ENCODE measurements at places on chromosomes 7 and 10. TPM values are rescaled to one million over a fixed set of nuclear protein-coding genes. Genes with fewer than 3 reads are reported as not detected.

ASIC3 gene
- total RNA-seq: under 0.01 TPM

COBL gene
- under 0.01 TPM for total RNA-seq

CACNB2 gene
- under 0.01 TPM for total RNA-seq

GDF2 gene
- not detected for total RNA-seq

WDFY4 gene
- total RNA-seq: 0.25 TPM

ZNF777 gene
- total RNA-seq: 4.3 TPM

TTYH3 gene
- 64.6 TPM for total RNA-seq

MACROH2A2 gene
- not detected for total RNA-seq

ZDHHC4 gene
- 24.0 TPM for total RNA-seq

TRA2A gene
- 29.3 TPM for total RNA-seq

GRCh38 chr10:61869774-61870525 is 31.5 kb upstream of the ARID5B start:
- peak; percentile 19 for DNase-seq

- DNase-seq: no peak
Measured at GRCh38 chr7:132456418-132456817, 119.9 kb downstream of the PLXNA4 start.

DNA sequence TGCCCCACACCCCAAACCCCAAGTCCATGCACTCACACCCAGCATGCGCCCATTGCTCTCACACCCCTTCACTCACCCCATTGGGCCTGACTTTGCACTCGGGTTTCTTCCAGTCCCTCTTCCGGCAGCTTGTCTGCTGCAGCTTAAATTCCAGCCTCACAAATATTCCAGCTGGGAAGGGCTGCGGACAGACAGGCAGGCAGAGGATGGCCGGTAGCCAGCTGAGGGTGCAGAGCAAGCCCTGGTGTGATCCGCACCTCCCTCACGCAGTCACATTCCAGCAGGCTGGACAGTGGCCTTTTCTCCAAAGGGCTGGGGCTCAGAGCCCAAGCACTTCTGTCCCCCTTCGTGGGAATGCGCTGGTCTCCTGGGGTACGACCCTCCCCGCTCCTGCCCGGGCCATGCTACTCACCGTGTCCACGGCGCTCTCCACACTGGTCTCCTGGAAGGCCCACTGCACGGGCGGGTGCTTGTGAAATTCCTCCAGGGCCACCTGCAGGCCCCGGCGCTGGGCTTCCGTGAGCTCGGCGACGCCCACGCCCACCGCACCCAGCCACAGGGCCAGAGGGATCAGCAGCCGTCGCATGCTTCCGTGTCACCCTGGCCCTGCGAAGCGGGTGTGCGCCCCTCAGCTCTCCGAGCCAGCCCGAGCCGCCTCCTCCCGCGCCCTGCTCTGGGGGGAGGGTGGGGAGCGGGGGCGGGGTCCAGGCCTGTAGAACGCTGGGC is 1.2 kb downstream of the RARRES2 start:
- no peak for DNase-seq

GRCh38 chr10:109962247-109962646 is 38.9 kb upstream of the XPNPEP1 start:
- DNase-seq: no peak

DNA sequence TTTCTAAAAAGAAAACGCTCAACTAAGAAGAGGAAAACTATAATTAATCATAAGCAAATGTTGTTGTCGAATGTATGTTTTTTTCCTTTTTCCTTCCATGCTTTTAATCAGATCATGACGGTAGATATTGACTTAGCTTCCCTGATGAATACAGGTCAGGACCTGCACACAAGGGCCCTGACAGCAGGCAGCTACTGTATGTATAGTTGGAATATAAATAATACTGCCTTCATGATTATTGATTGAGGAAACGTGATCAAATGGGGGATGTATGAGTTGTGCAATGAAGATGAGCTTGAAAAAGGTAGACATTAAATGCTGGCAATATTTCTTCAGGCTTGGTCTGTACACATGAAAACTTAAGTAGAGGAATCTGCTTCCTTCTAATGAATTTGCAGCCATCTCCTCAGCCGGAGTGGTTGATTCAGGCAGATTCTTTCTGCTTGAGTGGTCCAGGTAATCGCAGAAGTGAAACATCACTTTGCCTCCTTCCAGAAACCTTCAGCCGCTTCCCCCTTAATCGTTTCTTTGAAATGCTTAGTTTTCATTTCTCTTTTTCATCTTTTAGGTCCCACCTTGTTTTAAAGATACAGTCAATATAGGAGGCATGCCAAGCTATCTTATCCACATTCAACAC is 656.5 kb downstream of the SDK1 start:
- DNase-seq: no peak

DNA sequence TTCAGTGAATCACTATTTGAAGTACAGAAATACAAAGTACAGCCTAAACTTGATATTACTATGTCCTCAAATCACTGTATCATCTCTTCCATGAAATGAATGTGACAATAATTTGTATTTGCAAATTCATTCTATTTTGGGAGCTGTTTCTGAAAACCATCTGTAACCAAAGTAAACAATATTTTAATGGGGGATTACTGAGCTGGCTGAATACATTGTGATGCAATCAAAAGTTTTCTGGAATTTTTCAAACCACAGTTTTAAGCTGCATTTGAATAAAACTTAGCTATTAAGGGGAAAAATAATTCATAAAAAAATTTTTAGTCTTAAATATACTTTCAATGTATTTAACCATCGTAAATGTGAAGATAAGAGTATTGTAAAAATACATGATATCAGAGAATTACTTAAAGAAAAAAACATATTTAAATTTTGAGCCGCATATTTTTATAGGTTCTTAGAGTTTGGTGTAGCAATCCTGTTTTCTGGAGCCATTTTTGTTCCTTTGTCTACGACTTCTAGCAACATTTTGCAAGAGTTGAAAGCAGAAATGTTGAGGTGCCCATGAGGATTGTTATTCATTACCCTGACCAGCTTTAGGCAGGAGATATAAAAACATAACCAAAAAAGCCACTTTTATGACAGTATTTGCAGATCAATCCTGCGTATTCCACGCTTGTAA is 45.9 kb upstream of the AGMO start:
- DNase-seq: no peak

DNA sequence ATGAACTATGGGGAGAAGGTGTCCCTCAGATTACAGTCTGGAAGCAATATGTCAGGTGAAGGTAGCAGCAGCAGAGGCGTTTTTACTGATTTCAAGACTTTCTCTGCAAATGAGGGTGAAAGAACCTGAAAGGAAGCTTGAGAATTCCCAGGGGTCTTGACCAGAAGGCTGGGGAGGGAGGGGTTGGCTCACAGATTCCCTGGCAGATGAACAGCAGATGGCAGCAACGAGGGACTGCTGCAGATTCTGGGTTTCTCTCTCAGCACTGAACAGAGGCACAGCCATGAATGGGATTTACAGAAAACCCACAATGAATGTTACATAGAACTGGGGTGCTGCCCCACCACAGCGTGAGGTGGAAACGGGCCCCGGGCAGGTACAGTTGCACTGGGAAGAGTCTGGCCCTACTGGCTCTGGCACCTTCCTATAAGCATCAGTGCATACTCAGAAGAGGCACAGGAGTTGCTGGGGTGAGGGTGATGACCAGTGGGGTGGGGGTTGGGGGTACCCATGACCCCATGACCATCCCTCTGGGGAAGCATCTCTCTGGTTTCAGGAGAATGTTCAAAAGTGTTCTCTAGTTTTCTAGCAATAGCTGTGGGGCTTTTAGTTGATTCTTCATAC is 317.8 kb downstream of the SH2D4B start:
- no peak for DNase-seq

DNA sequence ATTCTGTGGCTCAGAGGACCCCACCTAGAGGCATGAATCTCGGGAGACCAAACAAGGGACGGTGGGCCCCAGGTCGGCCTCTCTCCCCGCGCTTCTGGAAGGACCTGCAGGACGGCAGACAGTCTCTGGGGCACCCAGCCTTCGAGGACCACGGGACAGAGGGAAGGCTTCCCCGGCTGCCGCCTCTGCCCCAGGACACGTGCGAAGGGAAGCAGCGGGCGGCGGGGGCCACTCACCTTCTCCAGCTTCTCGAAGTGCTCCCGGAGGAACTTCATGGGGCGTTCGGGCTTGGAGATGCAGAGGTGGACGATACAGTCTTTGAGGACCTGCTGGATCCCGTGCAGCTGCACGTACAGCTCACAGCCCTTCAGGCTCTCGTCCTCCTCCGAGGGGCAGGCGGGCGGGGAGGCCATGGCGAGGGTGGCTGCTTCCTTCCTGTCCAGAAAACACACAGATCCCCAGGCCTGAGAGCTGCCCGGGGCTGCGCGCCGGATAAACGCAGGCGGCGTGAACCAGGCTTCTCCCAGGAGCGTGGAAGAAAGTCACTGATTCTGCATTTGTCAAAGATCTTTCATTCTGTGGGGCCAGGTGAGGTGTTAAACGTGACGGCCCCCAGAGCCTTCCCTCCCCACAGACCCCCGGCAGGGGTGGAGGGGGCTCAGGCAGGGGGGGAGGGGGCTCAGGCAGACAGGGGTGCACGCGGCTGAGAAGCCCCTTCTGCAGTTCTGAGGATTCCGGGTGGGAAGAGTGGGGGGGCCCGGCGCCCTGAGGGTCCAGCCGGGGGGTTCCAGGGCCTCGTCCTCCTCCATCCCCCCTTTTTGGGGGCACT is 15.2 kb upstream of the DNAAF5 start:
- peak; percentile 49 for DNase-seq

- DNase-seq: no peak
Measured at GRCh38 chr7:98293265-98293664, 11.8 kb downstream of the BRI3 start.

GRCh38 chr10:102652170-102652916 is 8.1 kb downstream of the TRIM8 start:
- DNase-seq: no peak

- peak; percentile 45 for DNase-seq
Measured at GRCh38 chr7:43879477-43879876, 10.2 kb upstream of the MRPS24 start.

- peak; percentile 51 for DNase-seq
Measured at GRCh38 chr7:139602143-139602722, 78.7 kb downstream of the CLEC2L start.

DNA sequence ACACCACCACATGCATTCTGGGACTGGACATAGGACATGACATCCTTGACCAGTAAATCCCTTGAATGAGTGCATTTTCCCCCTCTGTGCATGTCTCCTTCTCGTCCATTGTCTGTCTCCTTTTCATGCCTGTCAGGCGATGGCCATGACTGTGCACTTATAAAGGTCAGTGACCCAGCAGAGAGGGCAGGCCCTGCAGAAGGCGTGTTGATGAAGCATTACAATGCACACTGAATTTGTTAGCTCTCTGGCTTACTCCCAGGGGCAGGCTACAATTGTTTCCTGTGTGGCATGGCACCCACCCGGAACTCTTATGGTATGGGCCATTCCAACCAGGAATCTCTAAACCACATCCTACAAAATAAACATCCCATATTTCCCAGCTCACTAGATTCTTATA is 71.1 kb downstream of the SAMD9 start:
- no peak for DNase-seq

- DNase-seq: no peak
Measured at GRCh38 chr10:124698545-124699469, 45.4 kb downstream of the FAM53B start.

DNA sequence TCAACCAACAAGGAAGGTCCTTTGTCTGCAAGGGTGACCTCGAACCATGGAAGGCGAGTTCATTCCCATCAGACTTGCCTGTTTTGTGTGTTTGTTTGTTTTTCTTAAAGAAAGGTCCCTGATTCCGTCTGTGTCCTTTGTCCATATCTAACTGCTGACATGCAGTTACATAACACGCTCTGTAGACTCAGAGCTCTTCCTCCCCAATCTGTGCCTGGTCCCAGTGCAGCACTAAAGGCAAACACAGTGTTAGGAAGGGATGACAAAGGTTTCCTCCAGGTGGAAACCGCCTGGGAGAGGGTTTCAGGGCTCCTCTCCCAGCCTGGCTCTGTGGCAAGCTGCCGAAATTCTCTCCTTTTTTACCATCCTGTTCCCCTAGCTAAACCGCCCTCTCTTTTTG is 13.4 kb downstream of the JCAD start:
- DNase-seq: no peak

GRCh38 chr7:491958-492713 is 27.5 kb downstream of the PDGFA start:
- no peak for DNase-seq

GRCh38 chr10:73641328-73642060 is at the start of gene MYOZ1:
MYOZ1 (minus strand) TSS chr10:73641474; CDS start chr10:73640017, 1,457 bp downstream.
- DNase-seq: no peak

DNA sequence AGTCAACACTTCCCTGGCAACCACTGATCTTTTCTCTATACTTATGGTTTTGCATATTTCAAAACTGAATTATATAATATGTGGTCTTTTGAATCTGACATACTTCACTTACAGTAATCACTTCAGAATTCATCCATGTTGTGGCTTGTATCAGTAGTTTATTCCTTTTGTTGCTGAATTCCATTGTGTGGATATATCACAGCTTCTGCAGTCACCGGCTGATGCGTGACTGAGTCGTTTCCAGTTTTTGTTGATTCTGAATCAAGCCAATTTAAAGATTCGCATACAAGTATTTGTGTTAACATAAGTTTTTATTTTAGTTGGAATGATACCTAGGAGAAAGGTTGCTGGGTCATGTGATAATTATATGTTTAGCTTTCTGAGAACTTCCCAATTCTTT is 672.5 kb upstream of the ANKRD30A start:
- DNase-seq: no peak

GRCh38 chr7:6691609-6692106 is 15.1 kb downstream of the ZNF12 start:
- no peak for DNase-seq

- peak; percentile 17 for DNase-seq
Measured at GRCh38 chr7:116665332-116665996, 6.5 kb upstream of the MET start.

- no peak for DNase-seq
Measured at GRCh38 chr7:131300572-131301466, 26.9 kb upstream of the MKLN1 start.

DNA sequence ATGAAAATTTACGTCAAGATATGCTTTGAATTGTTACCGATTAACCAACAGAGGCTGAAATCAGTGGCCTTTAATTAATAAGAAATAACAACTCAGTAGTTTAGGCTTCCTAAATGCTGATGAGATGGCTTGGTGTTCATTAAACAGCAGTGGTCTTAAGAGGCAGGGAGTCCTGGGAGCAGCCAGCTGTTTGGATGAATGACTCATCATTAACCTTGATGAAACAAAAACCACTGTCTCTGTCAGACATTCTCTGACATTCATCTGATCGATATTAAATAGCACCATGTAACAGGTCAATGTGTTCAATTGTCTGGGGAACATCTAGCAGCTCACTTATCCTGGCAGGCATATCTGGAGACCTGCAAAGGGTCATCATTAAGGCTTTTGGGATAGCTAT is 234.2 kb upstream of the LRRN3 start:
- DNase-seq: no peak

- DNase-seq: no peak
Measured at GRCh38 chr10:83605783-83606630, 533.3 kb upstream of the GHITM start.

DNA sequence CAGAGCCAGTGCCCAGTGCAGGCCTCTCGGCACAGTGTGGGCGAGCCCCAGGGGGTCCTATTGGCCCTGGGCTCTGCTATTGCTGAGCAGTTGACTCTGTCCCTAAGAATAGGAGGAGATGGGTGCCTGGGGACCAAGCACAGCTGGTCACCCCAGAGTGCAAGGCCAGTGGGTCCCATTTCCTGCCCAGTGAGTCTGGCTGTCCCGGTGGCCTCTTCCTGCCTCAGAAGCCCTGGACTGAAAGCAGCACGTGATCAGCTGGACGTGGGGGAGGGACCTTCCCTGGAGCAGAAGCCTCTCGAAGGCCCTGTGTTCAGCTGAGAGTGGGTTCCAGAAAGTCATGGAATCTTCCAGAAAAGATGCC is 42.0 kb downstream of the PWWP2B start:
- no peak for DNase-seq

All from dermis microvascular lymphatic vessel endothelial cell (primary cell).